Cerebellar cortex (tissue), 1 donor: ENCODE measurements at places on chromosomes 1 and 21.
A peak's percentile ranks its signal among the peaks of the same experiment; 100 is the strongest.

- DNase-seq, result no peak
Measured at GRCh38 chr1:26827663-26828062, 1.2 kb downstream of the ZDHHC18 start.

GRCh38 chr1:198276241-198276640 lies 119.4 kb downstream of the NEK7 start:
- no peak for DNase-seq

DNA sequence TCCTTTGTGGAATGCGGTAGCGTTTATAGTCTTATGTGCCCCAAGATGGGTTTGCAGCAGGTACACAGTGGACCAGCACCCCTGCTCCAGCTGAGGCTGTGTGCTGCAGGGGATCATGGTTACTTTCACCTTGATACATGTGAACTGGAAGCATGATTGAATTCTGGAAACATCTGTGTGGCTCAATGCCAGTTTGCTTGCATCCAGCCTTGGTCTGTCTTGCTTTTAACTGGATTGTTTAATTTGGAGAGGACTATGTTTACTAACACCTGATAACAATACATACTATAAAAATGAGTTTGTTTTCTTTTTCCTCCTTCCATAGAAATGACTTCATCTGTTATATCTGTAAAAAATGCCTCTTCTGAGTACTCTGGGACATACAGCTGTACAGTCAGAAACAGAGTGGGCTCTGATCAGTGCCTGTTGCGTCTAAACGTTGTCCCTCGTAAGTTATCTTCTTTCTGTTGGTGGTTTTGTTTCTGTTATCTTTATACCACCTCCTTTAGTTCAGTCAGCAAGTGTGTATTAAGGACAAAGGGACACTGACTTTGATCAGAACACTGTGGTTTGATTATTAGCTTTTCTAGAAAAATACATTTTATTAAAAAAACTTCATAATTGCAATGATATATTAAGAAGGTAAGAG lies 47.7 kb downstream of the CXADR start:
- no peak for DNase-seq

DNA sequence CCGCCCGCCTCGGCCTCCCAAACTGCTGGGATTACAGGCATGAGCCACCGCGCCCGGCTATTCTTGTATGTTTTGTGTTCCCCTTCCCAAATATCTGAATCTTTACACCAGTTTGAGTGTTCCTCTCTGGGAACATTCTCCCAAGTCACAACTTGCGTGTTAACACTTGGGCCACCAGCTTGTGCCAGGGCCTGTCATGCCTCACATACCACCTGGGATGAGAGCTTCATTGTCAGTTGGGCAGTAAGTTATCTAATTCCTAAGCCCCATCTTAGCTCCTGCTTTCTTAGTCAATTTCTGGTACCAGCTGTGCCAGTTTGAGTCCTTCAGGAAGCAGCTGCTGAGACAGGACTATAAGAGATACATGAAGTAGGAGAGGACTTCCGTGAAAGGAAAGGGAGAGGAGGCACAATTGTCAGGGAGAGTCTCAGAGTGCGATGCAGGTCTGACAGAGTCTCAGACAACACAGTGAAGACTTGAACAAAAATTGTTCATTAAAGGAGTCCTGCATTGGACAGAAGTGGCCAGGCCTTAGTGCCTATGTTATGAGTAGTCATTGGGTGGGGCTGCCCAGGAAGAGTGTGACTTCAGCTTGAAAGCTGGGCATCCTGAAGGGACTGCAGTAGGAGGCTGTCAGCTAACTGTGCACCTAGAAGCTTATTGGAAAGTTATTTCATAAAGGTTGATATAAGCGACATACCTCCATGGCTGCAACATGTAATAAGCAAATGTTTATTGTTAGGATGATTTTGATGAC lies 17.3 kb downstream of the ZFYVE9 start:
- no peak for DNase-seq

- no peak for DNase-seq
Measured at GRCh38 chr1:27105018-27105417, 49.9 kb downstream of the SLC9A1 start.

- no peak for DNase-seq
Measured at GRCh38 chr21:37183749-37184148, 83.4 kb downstream of the VPS26C start.

- no peak for DNase-seq
Measured at GRCh38 chr1:179818260-179818659, 59.3 kb downstream of the TOR1AIP2 start.

- no peak for DNase-seq
Measured at GRCh38 chr21:15809818-15810217, 80.0 kb downstream of the USP25 start.

GRCh38 chr1:180358649-180359048 lies 128.6 kb downstream of the LHX4 start:
- peak; percentile 67 for DNase-seq

DNA sequence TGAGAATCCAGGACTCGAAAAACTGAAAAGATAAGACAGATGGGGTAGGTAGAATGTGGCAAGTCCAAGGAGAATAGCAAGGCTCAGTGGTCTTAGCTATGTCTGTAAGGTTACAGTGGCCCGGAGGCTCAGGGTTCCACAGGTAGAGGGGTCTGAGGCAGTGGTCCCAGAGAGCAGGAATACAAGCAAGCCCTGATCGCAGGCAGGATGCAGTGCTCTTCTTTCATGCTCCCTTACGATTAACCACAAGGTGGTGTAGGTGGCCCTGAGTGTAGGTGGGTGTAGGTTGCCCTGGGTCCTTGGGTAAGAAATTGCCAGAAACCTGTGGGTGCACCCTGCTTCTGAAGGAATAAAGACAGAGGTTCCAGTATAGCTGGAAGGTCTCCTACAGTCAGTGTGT lies 99.1 kb upstream of the RAB3GAP2 start:
- no peak for DNase-seq

GRCh38 chr1:84851839-84852238 lies 41.2 kb downstream of the LPAR3 start:
- no peak for DNase-seq

DNA sequence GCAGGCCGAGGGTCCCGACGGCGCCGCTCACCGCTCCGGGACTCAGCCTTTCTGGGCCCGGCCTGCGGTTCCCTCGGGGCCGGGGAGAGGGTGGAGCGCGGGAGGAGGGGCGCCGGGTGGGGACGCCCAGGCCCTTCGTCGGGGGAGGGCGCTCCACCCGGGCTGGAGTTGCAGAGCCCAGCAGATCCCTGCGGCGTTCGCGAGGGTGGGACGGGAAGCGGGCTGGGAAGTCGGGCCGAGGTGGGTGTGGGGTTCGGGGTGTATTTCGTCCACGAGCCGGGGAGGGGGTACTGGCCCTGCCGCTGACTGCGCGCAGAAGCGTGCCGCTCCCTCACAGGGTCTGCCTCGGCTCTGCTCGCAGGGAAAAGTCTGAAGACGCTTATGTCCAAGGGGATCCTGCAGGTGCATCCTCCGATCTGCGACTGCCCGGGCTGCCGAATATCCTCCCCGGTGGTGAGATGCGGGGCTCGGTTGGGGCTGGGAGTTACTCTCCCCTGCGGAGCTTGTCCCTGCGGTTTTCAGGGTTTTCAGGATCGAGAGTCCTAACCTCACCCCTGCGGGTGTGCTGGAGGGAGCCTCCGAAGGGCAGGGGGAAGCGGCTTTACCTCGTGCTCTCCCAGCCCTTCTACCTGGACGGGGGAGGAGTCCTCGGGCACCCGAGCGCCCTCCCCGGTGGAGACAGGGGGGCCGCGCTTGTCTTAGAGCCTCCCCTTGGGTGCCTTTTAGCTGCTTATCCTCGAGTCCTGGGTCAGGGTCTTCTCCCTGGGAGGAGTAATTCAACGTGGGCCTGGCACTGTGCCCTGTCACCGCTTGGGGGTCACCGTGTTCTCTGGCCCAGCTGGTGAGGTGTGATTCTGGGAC lies 2.1 kb downstream of the SAMD11 start:
- no peak for DNase-seq

- no peak for DNase-seq
Measured at GRCh38 chr1:34415140-34415539, 238.4 kb downstream of the C1orf94 start.

DNA sequence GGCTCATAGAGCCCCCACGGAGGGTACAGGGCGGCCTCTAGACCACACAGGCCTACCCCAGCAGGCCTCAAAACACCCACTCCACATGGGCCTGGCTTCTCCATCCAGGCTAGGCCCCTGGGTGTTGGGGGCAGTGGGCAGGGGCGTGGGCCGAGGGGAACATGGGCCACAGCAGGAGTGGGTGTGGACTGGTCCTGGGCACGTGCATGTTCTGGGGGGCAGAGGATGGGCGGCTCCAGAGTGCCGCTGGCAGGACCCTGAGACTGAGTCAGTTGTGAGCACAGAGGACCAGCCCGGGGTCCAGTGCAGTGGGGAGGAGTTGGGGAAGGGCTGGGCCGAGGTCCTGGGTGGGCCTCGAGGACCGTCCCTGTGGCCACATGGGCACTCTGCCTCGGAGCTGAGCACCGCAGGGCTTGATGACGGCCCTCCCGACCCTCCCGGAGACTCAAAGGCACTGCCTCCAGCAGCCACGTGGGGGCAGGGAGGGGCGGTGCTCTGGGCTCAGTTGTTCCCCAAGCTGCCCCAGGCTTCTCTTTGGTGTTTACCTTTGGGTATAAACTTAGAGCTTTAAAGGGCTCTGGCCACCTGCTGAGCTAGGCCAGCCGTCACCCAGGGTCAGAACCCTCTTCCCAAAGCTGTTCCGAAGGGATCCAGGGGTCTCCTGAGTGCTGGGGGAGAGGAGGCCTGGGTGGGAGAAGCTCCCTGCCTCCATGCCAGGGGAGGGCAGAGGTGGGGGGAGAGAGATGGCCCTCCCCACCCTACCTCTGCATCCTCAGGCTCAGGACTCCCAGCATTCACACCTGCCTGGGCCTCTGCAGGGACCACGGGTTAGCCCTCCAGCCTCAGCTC lies 79.9 kb downstream of the MORN1 start:
- peak; percentile 75 for DNase-seq

- no peak for DNase-seq
Measured at GRCh38 chr1:21366288-21366687, 73.6 kb upstream of the NBPF3 start.

GRCh38 chr1:232880354-232880753 lies 70.1 kb upstream of the NTPCR start:
- DNase-seq, result peak; percentile 18

DNA sequence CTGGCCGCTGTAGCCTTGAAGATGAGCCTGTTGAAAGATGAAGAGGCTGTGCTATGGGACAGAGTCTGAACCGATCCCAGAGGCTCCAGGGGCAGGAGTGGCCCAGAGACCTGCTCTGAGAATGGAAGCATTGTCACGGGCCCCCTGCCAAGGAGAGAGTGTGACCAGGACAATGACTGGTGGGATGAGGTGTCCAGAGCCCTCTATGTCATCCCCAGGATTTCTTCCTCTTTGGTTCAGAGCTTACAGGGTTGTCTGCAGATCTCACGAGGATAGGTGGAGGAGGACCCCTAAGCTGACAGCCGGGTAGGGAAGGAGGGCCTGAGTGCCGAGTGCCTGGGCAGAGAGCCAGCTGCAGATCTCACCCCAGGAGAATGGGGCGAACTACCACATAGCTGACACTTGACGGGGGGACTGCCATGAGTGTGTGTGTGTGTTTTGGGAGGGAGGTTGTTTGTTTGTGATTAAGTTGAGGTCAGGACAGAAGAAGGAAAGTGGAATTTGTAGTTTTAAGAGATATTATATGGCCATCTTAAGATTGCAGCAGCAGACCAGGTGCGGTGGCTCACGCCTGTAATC lies 25.4 kb downstream of the PIK3CD start:
- DNase-seq, result no peak

GRCh38 chr1:243230914-243231313 lies 24.2 kb downstream of the CEP170 start:
- DNase-seq, result peak; percentile 22

GRCh38 chr1:182351790-182352364 lies 39.7 kb downstream of the GLUL start:
- no peak for DNase-seq

DNA sequence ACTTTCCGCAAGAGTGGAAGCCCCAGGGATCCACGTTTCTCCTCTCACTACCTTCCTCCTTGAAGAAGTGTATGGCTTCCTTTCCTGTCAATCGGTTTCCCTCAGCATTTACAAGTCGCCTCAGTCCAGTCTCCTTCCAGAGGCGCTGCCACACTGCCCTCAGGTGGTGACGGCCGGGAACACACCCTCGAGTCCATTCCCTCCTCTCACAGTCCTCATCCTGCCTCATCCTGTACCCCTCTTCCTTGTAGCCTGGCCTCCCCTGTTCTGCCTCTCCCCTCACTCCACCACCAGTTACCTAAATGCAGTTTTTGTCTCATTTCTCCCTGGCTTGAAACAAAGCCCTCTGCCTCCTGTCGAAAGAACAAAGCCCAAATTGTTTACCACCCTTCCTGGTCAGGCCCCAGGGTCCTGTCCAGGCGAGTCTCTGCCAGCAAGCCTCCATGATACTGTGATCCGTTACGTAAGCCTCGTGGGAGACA lies 23.2 kb upstream of the LSM10 start:
- DNase-seq, result peak; percentile 88

DNA sequence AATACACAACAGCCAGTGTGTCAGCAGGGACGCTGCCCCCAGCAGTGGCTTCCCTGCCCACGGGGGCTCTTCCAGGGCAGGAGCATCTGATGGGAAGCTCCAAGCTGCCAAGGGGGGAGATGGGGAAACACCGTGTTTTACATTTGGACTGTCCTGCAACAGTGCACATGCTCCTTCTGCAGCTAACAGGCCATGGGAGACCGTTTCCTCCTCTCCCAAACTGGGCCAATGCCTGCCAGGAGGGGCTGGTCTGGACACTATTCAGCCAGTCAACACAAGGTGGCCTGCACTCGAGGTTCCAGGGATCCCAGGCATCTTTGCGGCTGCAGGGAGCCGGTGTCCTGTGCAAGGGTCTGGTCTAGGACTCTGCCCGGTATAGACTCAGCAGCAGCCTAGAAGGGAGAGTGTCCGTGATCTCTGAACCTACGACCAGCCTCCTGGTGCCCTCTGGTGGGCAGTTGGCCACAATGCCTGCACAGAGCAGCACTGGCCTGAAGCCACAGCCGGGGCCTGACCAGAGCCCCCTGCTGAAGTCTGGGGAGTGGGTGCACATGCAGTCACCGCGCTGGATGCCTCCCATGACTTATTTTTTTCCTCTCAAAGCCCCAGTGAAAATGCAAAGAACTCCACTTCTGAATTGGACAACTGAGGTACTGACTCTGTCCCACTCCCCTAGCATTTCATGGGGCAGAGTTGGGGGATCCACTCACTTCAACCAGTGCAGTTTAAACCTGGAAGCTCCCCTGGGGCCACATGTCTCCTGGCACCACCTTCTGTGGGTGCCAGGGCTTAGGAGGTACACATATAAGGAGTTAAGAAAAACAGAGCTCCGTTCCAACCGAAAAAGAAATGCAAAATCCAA lies 33.3 kb downstream of the RCC2 start:
- DNase-seq, result peak; percentile 78
